Fibroblast of mammary gland (primary cell): ENCODE measurements at places on chromosomes 7 and 10.

DNA sequence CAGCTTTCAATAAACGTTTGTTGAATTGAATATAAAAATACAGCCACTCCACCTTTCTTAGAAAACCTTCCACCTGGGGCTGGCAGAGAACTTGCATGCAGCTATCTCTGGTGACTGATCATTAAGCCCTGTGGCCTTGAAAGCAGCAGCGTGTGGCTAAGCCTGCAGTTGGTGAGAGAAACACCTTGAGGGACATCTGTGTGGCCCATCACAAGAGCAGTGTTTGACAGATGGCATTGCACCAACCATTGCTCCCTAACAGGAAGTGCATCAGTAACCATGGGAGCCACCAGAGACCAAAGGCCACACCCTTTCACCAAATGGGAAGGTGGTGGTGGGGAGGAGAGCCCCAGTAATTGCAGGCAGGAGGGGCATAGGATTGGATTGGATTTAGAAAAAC is 22.4 kb downstream of the RHOBTB1 start:
- DNase-seq, result no peak

- peak; percentile 59 for DNase-seq
Observed at GRCh38 chr7:121366852-121367431, 29.2 kb downstream of the FAM3C start.

- DNase-seq, result no peak
Observed at GRCh38 chr7:159271781-159272180, 127.1 kb upstream of the VIPR2 start.

GRCh38 chr10:4181621-4182049 is 396.6 kb upstream of the KLF6 start:
- DNase-seq, result peak; percentile 47

DNA sequence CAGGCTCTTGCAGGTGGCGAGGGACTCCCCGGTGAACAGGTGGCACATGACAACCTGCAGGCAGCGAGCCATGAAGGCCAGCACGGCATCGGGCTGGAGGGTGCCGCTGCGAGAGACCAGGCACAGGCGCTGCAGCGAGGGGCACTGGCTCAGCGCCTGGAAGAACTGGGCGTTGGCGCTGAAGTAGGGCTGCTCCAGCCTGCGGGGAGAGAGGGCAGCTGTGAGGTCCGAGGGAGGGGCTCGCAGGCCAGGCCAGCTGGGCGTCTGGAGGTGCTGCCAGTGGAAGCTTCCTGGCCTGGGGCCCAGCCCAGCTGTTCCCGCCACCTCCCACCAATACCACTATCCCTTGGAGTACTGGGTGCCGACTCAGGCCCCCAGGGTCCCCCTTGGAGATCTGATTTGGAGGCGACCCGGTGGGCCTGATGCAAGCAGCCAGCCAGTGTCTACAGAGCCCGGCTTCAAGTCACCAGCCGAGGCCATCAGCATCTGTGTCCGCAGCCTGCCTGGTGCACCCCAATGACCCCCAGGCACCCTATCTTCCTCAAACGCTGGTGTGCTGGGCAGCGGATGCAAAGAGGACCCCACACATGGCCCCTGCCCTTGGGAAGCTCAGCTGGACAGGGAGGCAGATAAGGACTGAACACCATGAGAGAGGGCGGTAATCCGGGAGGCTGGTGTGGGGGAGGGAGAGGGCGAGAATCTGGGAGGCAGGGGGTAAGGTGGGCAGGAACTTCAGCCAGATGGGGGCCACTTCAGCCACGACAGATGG is 67.8 kb upstream of the TNRC18 start:
- no peak for DNase-seq

GRCh38 chr7:44324481-44325200 is 753 bp downstream of the CAMK2B start:
- no peak for DNase-seq

DNA sequence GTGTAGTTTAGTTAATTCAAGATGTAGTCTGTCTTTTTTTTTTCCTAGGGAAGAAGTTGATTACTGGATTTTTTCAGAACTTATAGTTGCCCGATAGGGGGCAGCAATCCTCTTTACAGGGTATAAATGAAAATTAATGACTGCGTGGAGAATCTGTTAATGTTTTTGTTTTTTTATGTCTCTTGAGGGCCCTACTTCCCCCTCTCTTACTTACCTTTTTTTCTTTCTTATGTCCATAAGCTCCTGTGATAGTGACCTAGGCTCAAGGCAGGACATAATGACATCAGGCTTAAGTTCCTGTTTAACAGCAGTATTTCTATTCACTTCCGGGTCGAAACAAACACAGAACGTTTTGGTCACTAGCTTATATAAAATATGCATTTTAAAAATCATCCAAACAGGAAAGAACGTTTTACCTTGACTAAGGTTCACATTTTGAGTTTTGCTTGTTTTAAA is 18.8 kb downstream of the CDC123 start:
- peak; percentile 69 for DNase-seq

- DNase-seq, result peak; percentile 29
Observed at GRCh38 chr10:116765648-116766081, 23.3 kb upstream of the HSPA12A start.

GRCh38 chr10:114632869-114633715 is 25.0 kb downstream of the ABLIM1 start:
- DNase-seq, result peak; percentile 79

- peak; percentile 42 for DNase-seq
Observed at GRCh38 chr10:118259288-118259906, 82.7 kb downstream of the FAM204A start.

- no peak for DNase-seq
Observed at GRCh38 chr10:124602646-124603365, 141.2 kb downstream of the LHPP start.

- DNase-seq, result no peak
Observed at GRCh38 chr7:40538281-40538680, 403.5 kb downstream of the SUGCT start.

GRCh38 chr10:59055045-59055444 is 121.4 kb upstream of the PHYHIPL start:
- peak; percentile 28 for DNase-seq

- DNase-seq, result no peak
Observed at GRCh38 chr10:119302591-119303253, 95.4 kb downstream of the GRK5 start.

- no peak for DNase-seq
Observed at GRCh38 chr10:121510201-121510771, 88.0 kb downstream of the FGFR2 start.

DNA sequence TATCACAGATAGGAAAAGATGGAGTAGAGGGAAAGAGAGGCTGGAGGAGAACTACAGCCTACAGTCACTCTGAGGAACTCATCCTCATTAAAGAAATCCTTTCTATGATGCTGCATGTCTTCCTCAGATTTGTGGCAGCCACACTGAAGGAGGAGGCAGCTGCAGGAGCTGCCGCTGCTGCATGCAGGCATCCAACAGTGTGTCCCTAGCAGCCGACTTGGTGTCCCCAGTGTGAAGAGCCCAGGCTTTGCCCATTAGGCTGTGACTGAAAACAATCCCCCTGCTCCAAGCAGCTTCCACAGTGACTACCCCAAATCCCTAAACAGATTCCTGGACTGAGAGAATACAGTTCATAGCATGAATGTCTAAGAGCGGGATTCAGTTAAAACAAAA is 23.1 kb downstream of the SKIDA1 start:
- no peak for DNase-seq

GRCh38 chr7:72077786-72078185 is 334.4 kb downstream of the CALN1 start:
- no peak for DNase-seq

GRCh38 chr7:149310113-149310836 is 48.3 kb downstream of the ZNF783 start:
- DNase-seq, result peak; percentile 88

DNA sequence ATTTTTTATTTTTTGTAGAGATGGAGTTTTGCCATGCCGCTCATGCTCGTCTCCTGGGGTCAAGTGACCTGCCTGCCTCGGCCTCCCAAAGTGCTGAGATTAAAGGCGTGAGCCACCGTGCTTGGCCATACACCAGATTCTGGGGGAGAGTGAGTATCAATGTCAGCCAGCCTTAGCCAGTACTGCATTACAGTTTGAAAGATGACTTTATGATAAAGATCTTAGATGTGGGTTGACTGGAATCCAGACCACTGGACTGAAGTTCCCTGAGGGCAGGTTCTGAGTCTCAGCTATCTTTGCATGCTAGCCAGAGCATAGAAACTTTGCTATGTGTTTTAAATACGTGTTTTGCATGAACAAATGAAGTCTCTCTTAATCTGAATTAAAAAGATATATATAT is 117.2 kb upstream of the EFCAB10 start:
- DNase-seq, result no peak

DNA sequence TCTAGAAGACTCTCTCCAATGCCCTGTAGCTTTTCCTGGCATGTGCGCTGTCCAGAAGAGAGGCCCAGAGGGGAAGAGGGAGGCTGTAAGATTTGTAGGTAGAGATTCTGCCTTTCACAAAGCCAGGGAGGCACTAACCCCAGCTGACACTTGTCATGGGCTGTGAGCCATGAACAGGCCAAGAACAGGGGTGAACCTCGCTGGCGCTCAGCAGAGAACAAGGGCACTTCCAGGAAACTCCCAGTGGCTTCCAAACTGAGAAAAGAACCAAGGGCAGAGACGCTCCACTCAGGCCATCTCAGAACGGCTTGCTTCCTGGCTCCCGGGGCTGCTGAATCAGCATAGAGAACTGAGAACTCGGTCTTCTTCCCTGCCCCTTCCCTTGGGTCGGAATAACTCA is 257.8 kb upstream of the ZNF32 start:
- DNase-seq, result no peak

DNA sequence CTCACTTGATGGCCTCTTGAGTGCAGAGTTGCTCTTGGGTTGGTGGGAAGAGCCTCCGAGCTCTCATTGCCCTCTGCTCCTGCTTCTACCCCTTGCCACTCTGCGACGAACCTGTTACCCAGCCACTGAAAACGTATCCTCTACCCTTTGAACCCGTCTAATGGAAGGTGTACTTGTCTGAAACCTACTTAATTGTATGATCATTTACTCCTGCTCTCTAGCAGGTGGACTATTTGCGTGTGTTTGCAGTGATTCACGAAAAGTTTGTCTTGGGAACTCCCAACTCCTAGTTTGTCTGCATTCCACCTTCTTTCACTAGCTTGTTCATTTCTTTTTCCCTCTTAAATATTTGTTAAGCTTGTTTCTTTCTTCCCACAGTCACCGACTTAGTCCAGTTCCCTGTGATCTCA is 503 bp downstream of the CROT start:
- no peak for DNase-seq

GRCh38 chr10:124289851-124290795 is 128.6 kb downstream of the OAT start:
- peak; percentile 13 for DNase-seq

- DNase-seq, result peak; percentile 93
Observed at GRCh38 chr10:58044072-58044471, 223.6 kb downstream of the IPMK start.

DNA sequence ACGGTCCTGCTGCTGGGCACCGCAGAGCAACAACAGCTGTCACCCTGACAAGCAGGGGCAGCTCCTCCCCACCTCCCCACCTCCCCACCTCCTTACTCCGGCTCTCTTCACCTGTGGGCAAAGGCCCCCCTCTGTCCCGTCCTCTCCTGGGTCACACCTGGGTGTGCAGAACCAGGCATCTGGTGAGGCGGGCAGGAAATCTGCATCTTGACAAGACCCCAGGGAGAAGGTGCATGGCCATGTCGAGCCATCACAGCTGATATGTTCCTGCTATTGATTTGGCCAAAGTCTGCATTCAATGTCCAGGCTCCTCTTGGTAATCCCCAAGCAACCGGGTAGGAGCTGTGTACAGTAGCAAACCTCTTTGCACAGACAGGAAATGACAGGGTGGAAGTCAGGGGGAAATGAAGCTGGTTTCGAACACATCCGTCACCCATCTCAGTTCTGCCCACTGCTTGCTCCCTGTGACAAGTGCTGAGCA is 554.2 kb downstream of the DNAJB6 start:
- DNase-seq, result no peak

- no peak for DNase-seq
Observed at GRCh38 chr10:63528084-63528744, 7.0 kb downstream of the REEP3 start.

DNA sequence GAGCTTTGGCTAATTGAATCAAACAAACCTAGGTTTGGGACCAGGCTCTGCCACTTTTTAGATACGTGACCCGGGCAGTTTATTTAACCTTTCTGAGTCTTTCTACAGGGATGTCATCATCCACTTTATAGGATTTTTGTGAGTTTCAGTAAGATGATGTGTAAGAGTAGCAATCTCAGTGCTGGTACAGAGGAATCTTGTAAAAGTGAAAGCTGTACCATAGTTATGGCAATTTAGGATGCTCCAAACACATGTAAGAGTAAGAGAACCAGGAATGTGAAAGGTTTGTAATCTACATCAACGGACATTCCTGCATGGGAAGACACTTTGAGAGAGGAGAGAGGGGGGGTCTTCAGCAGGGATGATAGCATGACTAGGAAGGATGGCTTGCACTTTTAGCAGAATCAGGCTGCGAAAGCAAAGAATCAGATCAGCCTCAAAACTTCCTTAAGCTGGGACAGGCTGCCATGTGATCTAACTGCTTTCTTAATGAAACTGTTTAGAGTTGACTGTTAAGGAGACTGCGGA is 968 bp downstream of the NOLC1 start:
- no peak for DNase-seq

- no peak for DNase-seq
Observed at GRCh38 chr10:73576890-73577591, 14.1 kb downstream of the USP54 start.

DNA sequence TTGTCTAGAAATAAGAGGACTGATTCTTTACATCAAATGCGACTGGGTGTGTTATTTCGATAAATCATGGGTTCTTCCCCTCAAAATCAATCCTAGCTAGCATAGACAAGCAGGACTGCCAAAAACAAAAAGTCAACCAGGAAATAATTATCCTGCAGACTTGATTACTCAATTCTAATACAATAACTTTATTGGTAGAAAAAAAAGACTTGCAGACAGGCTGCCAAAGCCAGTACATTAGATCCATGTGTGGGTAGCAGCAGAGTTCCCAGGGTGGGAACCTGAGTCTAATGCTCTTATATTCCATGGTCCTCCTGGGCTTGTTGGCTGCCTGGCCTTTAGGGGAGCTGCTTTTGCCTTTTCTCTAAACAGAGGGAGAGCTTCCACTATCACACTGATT is 7.8 kb downstream of the AFAP1L2 start:
- DNase-seq, result peak; percentile 34

DNA sequence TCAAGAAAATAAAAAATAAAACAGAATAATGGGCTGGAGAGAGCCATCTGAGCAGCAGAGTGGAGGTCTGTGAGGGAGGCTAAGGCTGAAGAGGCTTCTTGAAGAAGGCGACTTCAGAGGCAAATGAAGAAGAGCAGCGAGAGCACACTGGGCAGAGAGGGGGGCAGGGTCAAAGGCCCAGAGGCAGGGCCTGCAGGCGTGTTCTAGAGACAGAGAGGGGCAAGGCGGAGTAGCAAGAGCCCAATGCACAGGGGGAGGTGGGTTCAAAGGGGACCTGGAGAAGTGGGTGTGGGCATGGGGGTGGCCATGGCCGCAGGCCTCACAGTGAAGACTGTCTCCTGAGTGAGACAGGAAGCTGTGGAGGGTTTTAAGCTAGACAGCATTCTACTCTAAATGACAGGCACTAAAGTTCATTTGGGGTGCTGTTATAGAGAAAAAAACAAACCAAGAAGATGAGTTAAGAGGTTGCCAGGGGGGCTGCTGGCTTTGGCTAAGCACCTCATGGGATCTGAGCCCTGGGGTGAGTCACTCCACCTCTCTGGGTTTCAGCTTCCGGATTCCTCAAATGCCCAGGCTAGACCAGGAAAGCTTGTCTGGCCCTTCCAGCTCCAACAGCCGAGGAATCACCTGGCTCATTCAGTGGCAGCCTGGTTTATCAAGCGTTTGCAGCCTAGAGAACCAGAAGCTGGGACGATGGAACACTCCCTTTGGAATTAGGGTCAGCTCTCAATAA is 81.7 kb downstream of the DLG5 start:
- DNase-seq, result peak; percentile 71

GRCh38 chr10:5956146-5956936 is 21.0 kb downstream of the IL15RA start:
- DNase-seq, result no peak

GRCh38 chr10:129659508-129660268 is 192.6 kb downstream of the MGMT start:
- no peak for DNase-seq
